ENCODE measurements at places on chromosomes 6 and 20.
A peak's percentile ranks its signal among the peaks of the same experiment; 100 is the strongest.

DNA sequence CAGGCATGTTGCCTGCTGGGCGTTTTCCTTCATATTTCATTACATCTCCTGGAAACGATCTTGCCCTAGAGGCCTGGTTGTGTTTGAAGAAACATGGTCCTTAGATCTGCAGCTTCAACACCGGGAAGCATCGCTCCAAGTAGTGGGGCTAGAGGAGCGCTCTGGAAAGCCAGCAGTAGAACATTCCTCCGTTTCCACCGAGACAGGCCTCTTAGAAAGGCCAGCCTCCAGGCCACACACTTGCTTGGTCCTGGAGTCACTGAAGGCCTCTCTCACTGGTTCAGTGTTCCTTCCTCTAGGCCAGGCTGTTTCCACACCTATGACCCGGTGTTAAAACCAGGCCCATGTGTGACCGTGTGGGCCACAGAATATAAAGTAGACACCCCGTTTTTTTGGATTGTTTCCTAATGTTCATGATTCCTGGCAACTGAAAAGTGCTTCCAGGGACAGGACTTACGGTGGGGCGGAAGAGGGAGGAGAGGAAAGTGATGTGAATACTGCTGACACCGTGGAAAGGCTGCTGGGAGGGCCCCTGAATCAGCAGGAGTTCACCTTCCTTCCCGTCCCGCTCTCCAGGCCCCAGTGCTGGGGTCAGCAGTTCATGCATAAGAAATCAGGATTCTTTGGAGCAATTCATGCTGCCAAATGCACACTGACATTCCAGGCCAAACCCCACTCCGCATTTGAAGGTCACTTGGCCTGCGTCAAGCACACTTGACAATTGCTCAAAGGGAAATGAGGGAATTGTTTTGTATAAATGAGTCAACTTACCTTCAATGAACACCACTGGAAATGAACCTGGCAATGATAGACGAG, 83.8 kb downstream of the IYD start:
- DNase-seq = no peak

DNA sequence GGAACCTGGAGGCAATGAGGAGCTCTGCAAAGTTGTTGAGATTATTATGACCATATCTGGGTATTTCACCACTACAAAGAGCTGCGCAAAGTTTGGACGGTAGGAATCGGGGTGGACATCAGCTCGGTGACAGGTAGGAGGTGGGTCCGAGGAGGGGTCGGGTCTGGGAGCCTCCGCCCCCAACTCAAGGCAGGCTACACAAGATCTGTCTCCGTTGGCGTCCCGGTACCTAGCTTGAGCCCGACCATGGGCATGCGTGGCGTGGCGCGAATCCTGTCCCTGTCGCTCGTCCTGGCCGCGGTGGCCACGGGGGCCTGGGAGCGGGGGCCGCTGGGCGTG, 40.2 kb upstream of the ZNFX1 start:
- DNase-seq = no peak

GRCh38 chr6:5471044-5471443, 209.7 kb downstream of the FARS2 start:
- peak; percentile 16 for DNase-seq

DNA sequence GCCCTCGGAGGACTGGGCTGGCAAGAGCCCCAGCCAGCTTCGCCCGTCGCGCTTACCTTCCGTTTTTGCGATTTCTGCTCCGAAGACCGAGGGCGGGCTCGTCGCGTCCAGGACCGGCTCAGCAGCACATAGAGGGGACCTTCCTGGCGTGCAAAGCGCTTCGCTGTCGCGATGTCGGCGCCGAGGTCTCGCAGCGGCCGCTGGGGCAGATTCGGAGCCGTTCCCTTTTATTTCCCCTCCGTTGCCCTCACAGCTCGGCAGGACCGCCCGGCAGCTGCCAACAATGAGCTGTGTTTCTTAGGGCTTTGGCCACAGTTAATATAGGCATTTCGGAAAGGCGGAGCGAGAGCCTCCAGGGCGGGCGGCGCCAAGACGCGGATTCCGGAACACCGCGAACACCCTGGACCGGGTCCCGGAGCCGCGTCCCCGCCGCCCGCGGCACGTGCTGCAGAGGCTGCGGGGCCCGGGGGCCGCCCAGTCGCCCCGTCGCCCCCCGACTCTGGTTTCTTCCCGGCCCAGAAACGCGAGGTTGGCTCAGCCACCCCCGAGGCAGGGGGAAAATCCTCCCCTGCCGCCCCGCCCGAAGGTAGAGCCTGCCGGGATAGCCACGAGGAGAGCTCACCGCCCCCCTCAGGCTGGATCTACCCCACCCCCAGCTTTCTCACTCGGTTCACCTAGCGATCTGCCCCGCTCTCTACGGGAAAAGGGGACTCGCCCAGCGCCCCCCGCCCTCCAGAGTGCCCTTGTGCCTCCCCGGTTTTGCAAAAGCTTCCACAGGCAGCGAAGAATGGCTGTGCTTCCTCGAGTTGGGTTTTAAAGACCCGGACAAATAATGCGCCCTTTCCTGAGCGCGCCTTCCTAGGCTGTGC, at the start of gene CITED2:
CITED2 (minus strand) TSS at position 292 of the 869 bp plus-strand sequence. CDS start 704 bp downstream, outside the sequence.
- DNase-seq = peak; percentile 89

DNA sequence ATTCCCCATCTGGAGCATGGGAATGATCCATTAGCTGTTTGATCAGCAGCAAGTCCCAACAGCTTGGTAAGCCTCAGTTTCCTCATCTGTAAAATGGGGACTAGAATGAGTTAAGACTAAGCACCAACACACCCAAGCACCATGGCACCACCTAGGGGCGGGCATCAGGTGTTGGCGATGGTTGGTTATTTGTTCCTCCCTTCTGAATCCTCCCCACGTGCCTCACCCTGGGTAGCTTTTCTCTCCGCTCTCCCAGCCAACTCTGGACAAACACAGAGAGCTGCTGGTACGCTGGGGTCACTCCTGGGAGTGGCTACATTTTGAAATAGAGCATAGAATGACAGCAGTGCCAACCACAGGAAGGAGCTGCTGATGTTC, 13.3 kb upstream of the ITPR3 start:
- no peak for DNase-seq

GRCh38 chr20:35517125-35517524, 12.3 kb downstream of the C20orf173 start:
- DNase-seq = no peak

GRCh38 chr20:20204256-20204655, 151.9 kb downstream of the CFAP61 start:
- DNase-seq = no peak

DNA sequence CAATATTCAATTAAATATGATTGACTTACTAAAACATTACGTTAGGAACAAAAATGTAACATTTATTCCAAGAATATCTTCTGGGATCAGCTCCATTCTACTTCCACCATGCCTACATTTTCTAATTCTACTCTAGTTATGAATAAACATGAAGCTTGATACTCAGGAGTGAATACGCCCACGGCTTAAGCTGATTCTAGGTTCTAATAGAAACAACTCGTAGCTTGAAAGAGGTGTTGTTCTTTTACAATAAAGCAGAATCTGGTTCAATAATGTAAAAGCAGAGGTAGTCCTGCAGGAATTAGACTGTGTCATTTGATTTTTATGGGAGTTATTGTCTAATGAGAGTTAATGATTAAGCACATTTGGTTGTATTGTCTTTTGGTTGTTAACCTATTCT, 107.3 kb upstream of the OLIG3 start:
- no peak for DNase-seq

- no peak for DNase-seq
These were observed 415.6 kb downstream of the GJA1 start for GRCh38 chr6:121851056-121851455.

DNA sequence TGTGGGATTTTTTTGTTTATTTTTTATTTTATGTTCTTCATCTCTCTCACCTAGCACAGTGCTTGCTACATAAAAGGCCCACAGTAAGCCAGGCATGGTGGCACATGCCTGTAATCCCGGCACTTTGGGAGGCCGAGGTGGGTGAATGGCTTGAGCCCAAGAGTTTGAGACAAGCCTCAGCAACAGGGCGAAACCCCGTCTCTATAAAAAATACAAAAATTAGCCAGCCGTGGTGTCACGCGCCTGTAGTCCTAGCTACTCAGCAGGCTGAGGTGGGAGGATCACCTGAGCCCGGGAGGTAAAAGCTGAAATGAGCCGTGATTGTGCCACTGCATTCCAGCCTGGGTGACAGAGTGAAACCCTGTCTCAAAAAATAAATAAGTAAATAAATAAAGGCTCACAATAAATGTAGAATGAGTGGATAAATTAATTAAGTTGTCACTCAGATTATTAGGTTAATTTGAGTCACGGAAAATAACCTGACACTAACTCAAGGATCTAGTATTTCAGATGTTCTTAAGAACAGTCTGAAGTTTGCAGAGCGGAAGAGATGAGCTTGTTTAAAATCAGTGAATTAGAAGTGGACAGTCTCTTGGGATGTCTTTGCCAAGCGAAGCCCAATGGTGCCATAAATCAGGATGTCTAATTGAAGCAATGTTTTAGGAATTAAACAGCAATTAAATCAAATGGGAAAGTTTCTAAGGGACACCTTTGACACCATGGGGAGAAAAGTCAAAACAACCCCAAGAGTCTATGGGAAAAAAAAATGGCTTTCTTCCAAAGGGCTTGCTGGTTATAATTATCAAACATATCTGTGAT, 214.4 kb downstream of the ZNF217 start:
- DNase-seq = no peak

DNA sequence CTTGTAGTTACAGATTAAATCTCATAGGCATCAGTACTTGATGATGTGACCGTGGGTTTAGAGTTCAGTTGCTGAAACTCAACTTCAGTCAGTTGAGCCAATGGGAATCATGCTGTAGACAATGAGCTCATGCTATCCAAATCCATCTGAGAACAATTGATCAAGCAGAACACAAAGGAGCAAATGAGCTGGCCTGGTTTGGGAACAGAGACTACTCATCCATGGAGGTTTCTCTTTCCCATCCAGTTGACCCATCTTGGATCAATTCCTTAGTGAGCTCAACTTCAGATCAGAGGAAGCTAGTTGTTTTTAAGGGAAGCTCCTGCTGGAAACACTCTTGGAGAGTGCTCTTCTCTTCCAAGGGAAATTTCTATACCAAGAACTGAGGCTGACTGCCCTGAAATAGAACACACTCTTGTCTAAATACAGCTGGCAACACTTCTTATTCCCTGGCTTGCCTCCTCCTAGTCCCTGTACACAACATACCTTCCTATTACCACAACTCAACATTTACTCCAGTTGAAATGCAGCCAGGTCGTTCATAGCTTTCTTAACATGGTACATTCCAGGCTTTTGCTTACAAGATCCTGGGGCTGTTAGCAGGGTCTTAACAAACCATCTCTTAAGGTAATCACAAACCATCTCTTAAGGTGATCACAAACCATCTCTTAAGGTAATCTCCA, 203.9 kb upstream of the PRDM1 start:
- DNase-seq = no peak

- DNase-seq = no peak
These were observed 2.5 kb downstream of the HDAC2 start for GRCh38 chr6:113968472-113968871.

- DNase-seq = no peak
These were observed 38.5 kb downstream of the SOD2 start for GRCh38 chr6:159654483-159655098.

GRCh38 chr6:168217880-168218537, 101.6 kb downstream of the DACT2 start:
- no peak for DNase-seq

DNA sequence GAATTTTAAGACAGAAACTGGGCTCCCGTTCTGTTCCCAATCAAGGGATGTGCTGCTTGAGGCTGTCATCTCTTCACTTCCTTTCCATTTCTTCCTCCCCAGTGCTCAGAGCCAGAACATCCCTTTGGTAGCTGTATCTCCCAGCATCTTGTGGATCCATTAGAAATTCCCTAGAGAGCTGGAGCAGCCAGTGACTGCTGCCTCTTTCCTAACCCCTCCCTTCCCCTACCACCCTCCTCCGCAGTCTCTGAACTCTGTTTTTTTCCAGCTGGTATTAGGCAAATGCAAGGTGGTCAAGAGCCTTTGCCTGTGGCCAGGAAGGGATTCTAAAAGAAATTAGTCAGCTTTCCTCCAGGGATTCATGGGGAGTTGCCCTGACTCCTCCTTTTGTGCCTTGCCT, 208.0 kb downstream of the EYA2 start:
- no peak for DNase-seq

DNA sequence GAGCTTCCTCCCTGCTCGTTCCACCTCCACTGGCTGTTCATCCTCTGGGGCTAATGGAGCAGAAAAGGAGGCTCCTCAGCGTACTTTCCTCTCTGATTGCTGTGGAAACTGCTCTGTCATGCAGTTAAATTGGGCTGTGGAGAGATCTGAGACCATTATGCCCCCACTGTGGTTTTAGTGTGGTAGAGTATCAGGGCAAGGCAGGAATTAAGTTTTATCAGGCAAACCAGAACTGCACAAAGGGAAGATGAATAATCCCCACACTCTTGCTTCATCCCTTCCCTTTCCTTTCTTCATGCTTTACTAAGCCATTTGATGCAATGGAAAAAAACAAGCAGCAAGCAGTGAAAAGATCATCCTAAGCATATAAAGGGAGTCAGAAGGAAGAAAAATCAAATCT, 11.9 kb upstream of the ME1 start:
- DNase-seq = no peak

GRCh38 chr6:137794516-137795201, 72.4 kb upstream of the TNFAIP3 start:
- no peak for DNase-seq

DNA sequence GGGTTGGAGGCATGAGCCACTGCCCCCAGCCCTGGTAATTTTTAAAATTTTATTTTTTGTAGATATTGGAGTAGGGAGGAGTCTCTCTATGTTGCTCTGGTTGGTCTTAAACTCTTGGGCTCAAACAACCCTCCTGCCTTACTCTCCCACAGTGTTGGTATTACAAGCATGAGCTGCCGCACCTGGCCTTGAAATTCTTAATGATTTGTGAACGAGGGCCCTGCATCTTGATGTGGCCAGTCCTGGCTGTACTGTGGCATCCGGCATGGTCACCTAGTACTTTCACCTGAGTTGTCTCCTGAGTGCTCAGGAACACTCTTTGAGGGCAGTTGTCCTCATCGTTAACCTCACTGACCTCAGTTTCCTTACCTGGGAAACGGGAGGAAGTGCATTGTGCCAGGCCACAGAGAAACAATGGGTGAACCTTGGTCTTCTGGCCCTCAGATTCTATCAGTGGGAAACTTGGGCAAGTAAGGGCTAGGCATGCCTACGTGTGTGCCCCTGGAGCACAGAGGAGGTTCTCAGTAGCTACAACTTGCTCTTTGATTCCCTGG, 19.5 kb downstream of the CEBPB start:
- DNase-seq = no peak

DNA sequence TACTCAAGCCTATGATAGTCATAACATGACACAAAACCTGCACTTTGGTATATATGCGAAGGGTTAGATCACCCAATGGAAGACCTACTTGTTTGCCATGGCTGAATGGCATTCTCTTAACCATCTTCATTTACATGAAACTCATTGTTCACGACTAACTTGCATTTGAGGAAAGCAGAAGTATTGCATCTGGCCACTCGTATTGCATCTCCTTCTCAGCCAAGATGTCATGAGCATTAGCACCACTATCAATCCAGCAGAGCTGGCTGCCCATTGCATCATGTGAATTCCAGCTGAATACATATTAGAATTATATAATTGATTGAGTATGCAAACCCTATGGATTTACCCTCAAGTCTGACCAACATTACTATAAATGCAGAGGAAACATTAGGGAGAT, 390.2 kb downstream of the LAMA2 start:
- DNase-seq = no peak
